ENCODE measurements at places on chromosomes 3 and 15. TPM values are rescaled to one million over a fixed set of nuclear protein-coding genes. Genes with fewer than 3 reads are reported as not detected.
A peak's percentile ranks its signal among the peaks of the same experiment; 100 is the strongest.

AHSG gene
- not detected for total RNA-seq

- no peaks in the 10 kb centered on the region for H3K4me1 ChIP-seq
- H3K36me3 ChIP-seq, result no peaks in the 10 kb centered on the region
- H3K4me3 ChIP-seq, result no peak overlapping the region
- no peak overlapping the region for H3K27ac ChIP-seq
These were observed 40.9 kb upstream of the PIK3R4 start for GRCh38 chr3:130787422-130788068.

HTR3C gene
- not detected for total RNA-seq

DNA sequence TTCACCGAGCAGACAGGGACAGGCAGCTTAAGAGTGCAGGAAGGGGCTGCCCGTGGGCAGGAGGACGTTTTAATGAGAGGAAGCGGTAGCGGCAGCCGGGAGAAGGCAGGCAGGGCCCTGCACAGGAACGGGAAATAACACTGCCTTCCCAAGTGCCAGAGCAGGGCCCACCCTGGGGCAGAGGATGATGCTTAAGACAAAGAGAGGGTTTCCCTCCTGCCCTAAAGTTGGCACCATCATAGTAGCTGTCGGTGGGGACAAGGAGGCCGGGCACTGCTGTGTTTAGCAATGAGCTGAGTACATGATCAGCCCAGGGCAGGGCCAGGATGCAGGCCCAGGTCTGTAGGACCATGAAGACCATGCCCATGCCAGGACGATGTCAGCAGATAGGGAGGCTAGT is 21.7 kb downstream of the PRR20G start:
- H3K36me3 ChIP-seq, result no peaks in the 10 kb centered on the region
- no peaks in the 10 kb centered on the region for H3K4me1 ChIP-seq
- no peak for DNase-seq
- no peak overlapping the region for H3K27ac ChIP-seq

GRCh38 chr15:32651229-32651837 is 9.8 kb downstream of the SCG5 start:
- no peak overlapping the region for H3K4me3 ChIP-seq
- H3K4me1 ChIP-seq, result no peaks in the 10 kb centered on the region
- no peak overlapping the region for H3K27ac ChIP-seq
- DNase-seq, result peak; percentile 66
- H3K36me3 ChIP-seq, result peaks cover 7% of the 10 kb centered on the region

DNA sequence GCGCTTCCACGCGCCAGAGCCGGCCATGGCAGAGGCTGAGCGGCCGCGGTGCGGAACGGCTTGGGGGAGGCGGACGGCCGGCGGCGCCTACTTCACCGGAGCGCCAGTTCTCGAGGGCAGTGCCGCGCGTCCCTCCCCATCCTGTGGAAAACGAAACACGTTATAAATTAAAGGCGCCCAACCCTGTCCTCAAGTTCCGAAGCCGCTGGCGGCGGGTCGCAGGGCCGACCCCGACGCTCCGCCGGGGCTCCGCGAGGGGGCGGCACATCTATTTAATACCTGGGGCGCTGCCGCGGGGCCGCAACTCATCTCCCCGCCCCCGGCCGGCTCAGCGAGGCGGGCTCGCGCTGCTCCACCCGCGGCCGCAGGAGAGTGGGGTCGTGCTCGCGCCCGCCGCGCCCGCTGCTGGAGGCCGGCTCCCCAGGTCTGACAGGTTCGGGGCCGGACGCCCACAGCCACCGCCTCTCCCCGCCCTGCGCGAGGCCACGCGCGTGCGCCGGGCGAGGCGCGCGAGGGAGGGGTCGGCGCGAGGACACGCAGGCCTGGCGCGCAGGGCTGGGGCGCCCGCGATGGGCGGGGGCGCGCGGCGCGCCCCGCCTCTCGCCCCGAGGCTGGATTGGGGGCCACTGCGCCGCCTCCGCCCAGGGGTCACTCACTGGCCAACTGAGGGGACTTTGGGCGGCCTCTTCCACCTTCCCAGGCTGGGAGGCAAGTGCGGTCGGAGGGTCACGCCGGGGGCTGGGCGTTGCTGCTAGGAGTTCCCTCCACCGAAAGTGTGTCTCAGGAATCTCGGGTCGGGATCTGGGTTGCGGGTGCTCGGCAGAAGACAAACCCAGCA is at the start of gene SLC30A4:
TSS of gene SLC30A4 (minus strand) at position 428 of the 838 bp plus-strand sequence. CDS start at position 27, 401 bp downstream.
- H3K27me3 ChIP-seq, result no peaks in the 10 kb centered on the region
- peak; percentile 56 for DNase-seq
- H3K27ac ChIP-seq, result no peak within 1 kb of the TSS
- no peaks in the 10 kb centered on the region for H3K36me3 ChIP-seq

DNA sequence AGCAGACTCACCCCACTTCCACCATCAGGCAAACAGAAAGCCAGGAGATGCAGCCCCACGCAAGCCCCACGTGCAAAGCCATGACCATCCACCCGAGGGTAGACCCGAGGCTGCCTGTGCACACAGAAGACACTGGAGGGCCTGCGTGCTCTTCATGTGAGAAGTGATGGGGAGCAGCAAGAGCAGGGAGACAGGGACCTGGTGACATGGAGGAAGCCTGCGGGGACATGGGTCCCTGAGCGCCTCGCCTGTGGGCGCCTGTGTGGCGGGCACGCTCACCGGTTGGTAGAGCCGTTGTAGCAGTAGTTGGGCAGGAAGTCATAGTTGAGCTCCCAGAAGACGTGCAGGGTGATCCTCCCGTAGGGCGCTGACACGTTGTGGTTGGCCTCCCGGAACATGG is 65.0 kb downstream of the NIPA2 start:
- H3K4me1 ChIP-seq, result no peaks in the 10 kb centered on the region
- H3K27me3 ChIP-seq, result no peaks in the 10 kb centered on the region
- DNase-seq, result no peak
- no peak overlapping the region for H3K4me3 ChIP-seq

GRCh38 chr15:92951800-92952457 is 51.8 kb downstream of the CHD2 start:
- no peak for DNase-seq
- H3K27me3 ChIP-seq, result no peaks in the 10 kb centered on the region
- no peak overlapping the region for H3K4me3 ChIP-seq
- peaks cover 99% of the 10 kb centered on the region for H3K36me3 ChIP-seq

- peak overlapping the region; percentile 55 for H3K4me3 ChIP-seq
- H3K4me1 ChIP-seq, result peaks cover 34% of the 10 kb centered on the region
- H3K27me3 ChIP-seq, result no peaks in the 10 kb centered on the region
- peak overlapping the region; percentile 78 for H3K27ac ChIP-seq
- DNase-seq, result no peak
These were observed 3.3 kb upstream of the NR2F2 start for GRCh38 chr15:96327155-96327741.

- H3K36me3 ChIP-seq, result no peaks in the 10 kb centered on the region
- H3K4me1 ChIP-seq, result peaks cover 36% of the 10 kb centered on the region
- H3K4me3 ChIP-seq, result peak overlapping the region; percentile 36
- no peaks in the 10 kb centered on the region for H3K27me3 ChIP-seq
- DNase-seq, result peak; percentile 80
These were observed 11.6 kb downstream of the XIRP1 start for GRCh38 chr3:39180546-39181346.

DNA sequence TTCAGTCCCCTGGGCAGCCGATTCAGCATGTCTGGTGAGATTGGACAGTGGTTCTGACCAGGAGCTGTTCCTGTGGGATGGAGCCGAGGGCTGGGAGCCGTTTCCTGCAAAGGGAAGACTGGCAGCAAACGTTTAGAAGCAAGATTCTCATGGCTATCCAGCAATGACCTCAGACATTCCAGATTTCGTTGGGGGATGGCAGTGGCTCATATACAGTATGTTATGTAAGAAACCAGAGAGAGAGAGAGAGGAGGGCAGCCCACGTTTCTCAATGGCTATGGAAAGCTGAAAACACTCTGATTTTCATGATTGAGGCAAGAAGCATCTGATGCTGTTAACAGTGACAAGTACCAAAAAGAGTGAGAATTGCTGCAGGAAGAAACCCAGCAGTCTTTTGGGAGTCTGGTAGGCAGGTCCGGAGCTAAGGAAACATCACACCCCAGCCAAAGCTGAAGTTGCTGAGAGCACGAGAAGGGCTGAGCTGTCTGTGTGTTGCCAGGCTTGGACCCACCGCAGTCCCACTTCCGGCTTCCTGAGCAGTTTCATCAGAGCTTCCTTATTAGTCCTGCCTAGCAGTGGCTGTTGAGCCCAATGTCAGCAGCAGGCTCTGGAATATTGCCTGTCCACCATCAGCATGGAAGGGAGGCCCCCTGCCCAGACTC is 25.6 kb upstream of the VPS8 start:
- H3K4me1 ChIP-seq, result peaks cover 52% of the 10 kb centered on the region
- H3K4me3 ChIP-seq, result no peak overlapping the region
- peak overlapping the region; percentile 96 for H3K27ac ChIP-seq
- peak; percentile 86 for DNase-seq

GRCh38 chr3:177340243-177340830 is 143.1 kb upstream of the TBL1XR1 start:
- no peak overlapping the region for H3K27ac ChIP-seq
- no peaks in the 10 kb centered on the region for H3K27me3 ChIP-seq
- no peaks in the 10 kb centered on the region for H3K36me3 ChIP-seq
- no peak for DNase-seq
- no peak overlapping the region for H3K4me3 ChIP-seq
- H3K4me1 ChIP-seq, result peaks cover 23% of the 10 kb centered on the region

GOLGA6L10 gene
- 0.19 TPM for total RNA-seq

GRCh38 chr3:127598841-127599570 is 795 bp downstream of the MCM2 start:
- peaks cover 19% of the 10 kb centered on the region for H3K4me1 ChIP-seq
- H3K27ac ChIP-seq, result peak overlapping the region; percentile 82
- DNase-seq, result no peak
- H3K4me3 ChIP-seq, result peak overlapping the region; percentile 63
- no peaks in the 10 kb centered on the region for H3K27me3 ChIP-seq
- peaks cover 43% of the 10 kb centered on the region for H3K36me3 ChIP-seq
